Esophagus squamous epithelium (tissue), 5 donors: ENCODE measurements at places on chromosomes 5 and 9.

GRCh38 chr5:109324351-109324750 is 85.4 kb downstream of the PJA2 start:
- DNase-seq = no peak

DNA sequence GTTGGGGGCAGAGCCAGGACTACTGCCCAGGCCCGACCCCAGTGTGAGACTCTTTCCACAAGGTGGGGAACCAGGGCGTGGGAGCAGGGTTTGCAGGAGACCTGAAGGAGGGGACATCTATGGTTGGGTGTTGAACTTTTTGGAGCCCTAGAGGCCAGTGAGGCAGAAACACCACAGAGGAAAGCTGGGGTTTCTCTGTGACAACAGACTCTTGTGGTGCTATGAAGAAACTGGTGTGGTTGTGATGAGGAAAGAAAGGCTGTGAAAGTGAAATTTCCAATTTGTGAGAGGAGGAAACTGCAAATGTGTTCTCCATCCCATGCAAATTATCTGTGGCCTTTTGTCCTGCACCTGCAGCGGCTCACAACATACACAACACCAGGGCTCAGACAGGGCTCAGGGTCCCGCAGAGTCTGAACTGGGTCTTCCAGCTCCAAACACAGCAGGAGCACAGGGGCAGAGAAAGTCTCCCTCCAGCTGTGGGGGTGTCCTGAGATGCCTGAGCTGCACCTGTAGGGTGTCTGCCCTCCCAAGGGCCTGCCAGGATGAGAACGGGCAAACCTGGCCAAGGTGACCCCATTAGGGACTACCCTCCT is 51.4 kb upstream of the GRHPR start:
- DNase-seq = no peak

DNA sequence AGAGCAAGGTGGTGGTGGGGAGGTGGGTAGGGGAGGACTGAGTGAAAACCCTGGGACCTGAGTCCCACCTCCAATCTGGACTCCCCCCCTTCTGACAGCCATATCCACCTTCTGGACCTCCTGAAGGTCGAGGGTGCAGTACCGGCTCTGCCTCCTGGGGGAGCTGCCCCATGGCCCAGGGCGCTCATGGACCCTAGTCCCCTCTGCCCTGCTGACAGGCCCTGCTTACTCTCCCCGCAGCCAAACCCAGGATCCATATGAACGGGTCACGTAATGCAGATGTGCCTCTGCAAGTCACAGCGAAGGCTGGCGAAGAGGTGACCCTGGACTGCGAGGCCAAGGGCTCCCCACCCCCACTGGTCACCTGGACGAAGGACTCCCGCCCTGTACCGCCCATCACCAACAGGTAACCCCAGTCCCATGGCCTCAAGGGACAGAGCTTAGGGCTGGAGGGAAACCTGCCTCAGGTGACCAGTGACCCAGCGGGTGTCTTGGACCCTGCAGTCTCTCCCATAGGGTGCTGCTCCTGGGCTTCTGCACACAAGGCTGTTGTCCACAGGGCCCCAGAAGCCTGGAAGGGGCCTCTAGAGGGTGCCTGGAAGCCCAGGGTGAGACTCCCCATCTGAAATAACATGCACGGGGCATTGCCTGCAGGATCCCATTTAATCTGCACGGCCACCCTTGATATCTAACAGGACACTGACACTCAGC is 61.7 kb downstream of the HMCN2 start:
- no peak for DNase-seq

DNA sequence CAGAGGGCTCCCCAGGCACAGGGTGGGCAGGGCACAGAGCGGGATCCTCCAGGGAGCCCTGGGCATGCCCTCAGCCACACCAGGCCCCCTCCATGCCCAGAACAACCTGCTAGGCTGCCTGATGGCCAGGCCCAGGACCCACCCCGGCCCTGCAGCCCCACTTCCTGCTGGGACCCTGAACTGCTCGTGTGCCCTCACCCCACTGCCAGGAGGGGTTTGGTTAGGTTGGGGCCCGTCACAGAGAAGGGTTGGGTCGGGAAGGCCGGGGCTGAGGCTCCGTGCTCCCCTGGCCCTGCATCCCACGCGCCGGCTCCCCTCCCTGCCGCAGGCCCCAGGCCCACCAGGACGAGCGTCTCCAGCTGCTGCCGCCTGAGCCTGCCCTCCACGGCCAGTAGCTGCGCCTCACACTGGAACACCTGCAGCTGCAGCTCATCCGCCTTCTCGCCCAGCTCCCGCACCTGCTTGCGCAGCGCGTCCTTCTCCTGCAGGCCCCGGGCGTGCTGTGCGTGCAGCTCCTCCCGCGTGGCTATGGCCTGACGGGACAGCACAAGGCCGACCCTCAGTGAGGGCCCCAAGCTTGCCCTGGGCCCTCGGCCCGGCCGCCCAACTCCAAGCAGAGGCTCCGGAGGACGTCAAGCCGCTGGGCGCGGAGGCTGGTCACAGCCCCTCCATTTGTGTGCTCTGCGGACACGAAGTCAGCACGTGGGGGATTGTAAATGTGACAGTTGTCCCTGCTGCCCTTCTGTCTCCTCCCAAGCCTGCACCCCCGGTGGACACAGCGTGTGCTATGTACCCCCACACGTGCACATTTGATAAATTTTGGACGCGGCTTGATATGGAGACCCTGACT is 4.0 kb upstream of the DNLZ start:
- no peak for DNase-seq
